Skin of body (tissue), 3 donors: ENCODE measurements at places on chromosomes 3 and 15.

GRCh38 chr3:119731560-119732343 is 28.9 kb downstream of the CFAP91 start:
- DNase-seq: no peak

GRCh38 chr3:179884136-179884535 is 152.6 kb downstream of the PEX5L start:
- DNase-seq: no peak

- DNase-seq: no peak
These were observed 45.7 kb downstream of the EXOG start for GRCh38 chr3:38541806-38542205.

GRCh38 chr3:31502803-31503221 is 29.9 kb upstream of the STT3B start:
- no peak for DNase-seq

DNA sequence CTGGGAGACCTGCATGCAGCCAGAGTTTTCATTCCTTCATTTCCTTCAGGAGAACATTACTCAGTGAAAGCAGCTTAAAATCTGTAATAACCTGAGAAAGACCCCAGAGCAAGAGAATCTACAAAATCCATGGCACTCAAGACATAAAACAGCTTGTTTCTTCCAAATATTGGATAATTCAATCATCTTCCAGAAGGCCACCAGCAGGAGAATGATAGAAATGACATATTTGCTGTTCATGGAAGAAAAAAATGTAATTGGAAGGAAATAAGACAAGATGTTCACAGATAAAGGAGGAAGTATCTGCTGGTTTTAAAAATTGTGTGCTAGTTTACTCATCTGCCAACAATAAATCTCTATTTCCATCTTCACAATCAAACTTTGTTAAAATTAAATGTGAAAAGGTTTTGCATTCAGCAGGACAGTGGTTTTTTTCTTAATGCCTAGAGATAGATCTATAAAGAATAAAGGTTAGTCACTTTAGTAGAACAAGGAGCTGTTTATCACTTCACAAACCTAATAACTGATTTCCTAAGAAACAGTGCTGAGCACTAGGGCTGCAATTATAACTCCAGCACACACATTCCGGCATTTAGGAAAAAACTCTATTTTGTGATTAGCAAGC is 530.8 kb downstream of the NSUN3 start:
- DNase-seq: no peak

DNA sequence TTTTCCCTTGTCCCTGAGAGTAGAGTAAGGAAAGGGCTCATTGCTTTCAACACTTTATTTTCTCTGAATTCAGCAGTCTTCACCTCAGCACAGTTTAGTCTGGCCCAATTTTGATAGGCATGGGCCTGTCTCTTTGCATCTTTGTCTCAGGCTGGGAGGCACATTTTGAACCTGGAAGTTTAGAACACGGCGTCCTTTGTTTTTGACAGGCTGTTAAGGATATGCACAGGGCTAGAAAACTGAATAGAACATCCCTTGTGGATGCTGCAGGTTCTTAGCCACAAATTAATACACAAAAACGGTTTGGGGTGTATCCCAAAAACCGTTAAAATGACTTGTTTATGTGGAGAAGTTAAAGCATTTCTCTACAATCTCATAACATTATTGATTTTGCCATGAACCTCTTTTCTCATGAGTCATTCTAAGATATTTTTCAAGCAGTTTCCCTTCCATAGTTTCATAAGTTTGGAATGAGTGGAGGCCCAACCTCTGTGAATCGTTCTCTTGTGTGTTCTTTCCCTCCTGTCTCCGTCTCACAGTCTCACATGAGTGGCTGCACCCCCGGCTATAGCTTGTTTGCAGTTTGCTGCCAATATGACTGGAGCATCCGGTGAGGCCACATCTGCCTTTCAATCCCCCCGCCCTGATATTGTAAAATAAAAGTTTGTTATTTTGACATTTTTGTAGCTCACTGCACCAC is 192.9 kb upstream of the EIF1B start:
- DNase-seq: peak; percentile 68

DNA sequence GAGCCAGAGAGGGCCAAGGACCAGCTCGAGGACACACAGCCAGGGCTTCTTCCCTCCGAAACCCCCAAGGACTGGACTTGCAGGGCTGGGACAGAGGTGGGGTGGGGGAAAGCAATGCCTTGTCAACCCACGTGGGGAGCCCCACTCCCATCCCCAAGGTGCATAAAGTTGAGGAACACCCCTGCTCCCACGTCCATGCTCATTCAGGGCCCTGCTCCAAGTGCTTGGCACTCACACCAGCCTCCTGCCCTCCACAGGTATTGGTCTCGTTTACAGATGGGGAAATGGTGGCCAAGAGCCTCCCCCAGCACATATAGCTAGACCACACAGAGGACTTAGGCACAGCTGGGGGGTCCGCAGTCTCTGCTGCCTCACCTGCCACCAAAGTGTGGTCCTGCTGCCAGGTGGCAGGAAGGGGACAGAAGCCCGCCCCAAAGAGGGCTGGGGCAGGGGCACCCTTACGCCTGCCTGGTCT is 50.5 kb upstream of the CSPG4 start:
- DNase-seq: no peak

DNA sequence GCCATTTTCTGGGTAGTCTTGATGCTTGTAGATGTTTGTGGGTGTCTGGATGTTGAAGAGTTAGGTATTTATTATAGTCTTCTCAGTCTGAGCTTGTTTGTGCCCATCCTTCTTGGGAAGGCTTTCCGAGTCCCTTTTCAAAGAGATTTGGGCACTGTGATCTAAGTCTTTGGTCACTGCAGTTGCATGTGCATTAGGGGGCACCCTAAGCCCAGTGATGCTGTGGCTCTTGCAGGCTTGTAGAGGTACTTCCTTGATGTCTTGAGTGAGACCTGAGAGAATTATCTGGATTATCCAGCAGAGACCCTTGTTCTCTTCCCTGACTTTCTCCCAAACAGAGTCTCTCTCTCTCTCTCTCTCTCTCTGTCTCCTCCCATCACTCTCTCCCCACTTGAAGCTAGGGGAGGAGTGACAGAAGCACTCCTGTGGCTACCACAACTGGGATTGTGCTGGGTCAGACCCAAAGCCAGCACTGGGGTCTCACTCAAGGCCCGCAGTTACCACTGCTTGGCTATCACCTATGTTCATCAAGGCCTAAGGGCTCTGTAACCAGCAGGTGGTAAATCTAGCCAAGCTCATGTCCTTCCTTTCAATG is 68.5 kb downstream of the TMCO5A start:
- no peak for DNase-seq

- no peak for DNase-seq
These were observed 660.9 kb upstream of the CBLB start for GRCh38 chr3:106529738-106530137.

GRCh38 chr3:67312155-67312554 is 314.0 kb downstream of the KBTBD8 start:
- no peak for DNase-seq

GRCh38 chr3:188742755-188743550 is 428.8 kb upstream of the TPRG1 start:
- no peak for DNase-seq

- no peak for DNase-seq
These were observed 233.3 kb upstream of the SLCO3A1 start for GRCh38 chr15:91620229-91620628.

GRCh38 chr3:171700157-171700556 is 110.1 kb downstream of the PLD1 start:
- DNase-seq: no peak

- DNase-seq: no peak
These were observed 8.4 kb downstream of the SNX4 start for GRCh38 chr3:125511420-125512118.

- DNase-seq: no peak
These were observed 626.4 kb upstream of the ZNF385D start for GRCh38 chr3:22377421-22377820.

- DNase-seq: no peak
These were observed 387.9 kb downstream of the RBMS3 start for GRCh38 chr3:29668728-29669127.

- DNase-seq: no peak
These were observed 37.3 kb downstream of the SUMF1 start for GRCh38 chr3:4429648-4430350.

DNA sequence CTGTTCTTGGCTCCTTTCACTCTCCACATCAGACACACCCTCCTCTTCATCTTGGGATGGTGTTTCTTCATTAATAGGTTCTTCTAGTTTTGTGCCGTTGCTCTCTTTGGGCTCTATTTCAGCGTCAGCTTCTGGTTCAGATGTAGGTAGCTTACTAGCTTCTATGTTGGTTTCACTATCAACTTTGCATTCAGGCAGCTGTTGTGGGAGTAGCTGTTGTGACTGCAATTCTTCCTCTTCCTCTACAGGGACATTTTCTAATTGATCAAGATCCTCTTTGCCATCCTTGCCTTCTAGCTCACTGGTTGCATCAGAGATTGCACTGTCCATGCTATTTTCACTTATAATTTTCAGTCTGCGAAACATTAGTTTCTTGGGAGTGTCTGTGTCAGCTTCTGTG is 80.1 kb downstream of the SETD2 start:
- DNase-seq: no peak

DNA sequence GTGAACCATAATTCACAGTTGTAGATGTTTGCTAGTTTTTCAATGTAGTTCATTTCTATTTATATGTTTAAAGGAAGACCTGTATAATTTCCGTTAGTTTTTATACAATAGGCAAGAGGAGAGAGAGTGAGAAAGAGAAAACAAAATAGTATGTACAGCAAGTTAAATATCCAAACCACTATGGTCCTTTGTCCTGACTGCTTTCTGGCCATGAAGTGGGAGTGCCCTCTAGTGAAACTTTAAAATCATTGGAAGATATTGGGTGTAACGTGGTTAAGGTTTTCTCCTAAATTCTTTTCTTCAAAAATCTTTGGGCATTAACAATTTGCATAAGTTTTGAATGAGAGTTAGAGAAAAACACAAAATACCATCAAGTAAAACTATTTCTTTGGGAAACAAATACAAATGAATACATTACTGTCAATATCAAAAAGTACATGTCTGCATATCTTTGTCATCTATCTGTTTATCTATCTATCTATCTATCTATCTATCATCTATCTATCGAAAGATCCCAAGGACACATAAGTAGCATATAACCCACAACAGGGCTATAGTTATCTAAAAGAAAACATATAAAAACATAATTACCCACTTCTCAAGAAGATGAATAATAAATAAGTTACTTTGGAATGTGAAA is 534.6 kb upstream of the ATP11B start:
- DNase-seq: peak; percentile 3

GRCh38 chr15:86915811-86916331 is 836.2 kb downstream of the AGBL1 start:
- peak; percentile 31 for DNase-seq

- no peak for DNase-seq
These were observed 501.3 kb upstream of the TPRG1 start for GRCh38 chr3:188670446-188670845.
